ENCODE measurements at places on chromosomes 13 and 19. TPM values are rescaled to one million over a fixed set of nuclear protein-coding genes. Genes with fewer than 3 reads are reported as not detected.

The SULT2A1 gene
- polyA plus RNA-seq = not detected

The SLITRK6 gene
- polyA plus RNA-seq = 0.12 TPM

The ADM5 gene
- 1.6 TPM for polyA plus RNA-seq

The FAM216B gene
- 0.12 TPM for polyA plus RNA-seq

The SNRPA gene
- polyA plus RNA-seq = 36.7 TPM

The FGF21 gene
- polyA plus RNA-seq = not detected

The WTIP gene
- 9.2 TPM for polyA plus RNA-seq

The FLT3LG gene
- 4.2 TPM for polyA plus RNA-seq

The CGB8 gene
- polyA plus RNA-seq = not detected

The R3HDM4 gene
- 34.5 TPM for polyA plus RNA-seq

The CARM1 gene
- polyA plus RNA-seq = 26.2 TPM

The PEX11G gene
- polyA plus RNA-seq = 3.9 TPM

The FFAR3 gene
- 0.09 TPM for polyA plus RNA-seq

The KLK10 gene
- not detected for polyA plus RNA-seq

The RGL3 gene
- polyA plus RNA-seq = 5.2 TPM

The MEIS3 gene
- polyA plus RNA-seq = 6.7 TPM

The ZNF836 gene
- polyA plus RNA-seq = 6.1 TPM

The SMIM44 gene
- not detected for polyA plus RNA-seq

The KPTN gene
- polyA plus RNA-seq = 11.1 TPM

The LYPD5 gene
- 1.2 TPM for polyA plus RNA-seq

The PLIN5 gene
- 25.7 TPM for polyA plus RNA-seq

The SKA3 gene
- 0.15 TPM for polyA plus RNA-seq

The ZNF681 gene
- polyA plus RNA-seq = 0.29 TPM

The ATP4A gene
- polyA plus RNA-seq = not detected

Data from heart right ventricle (tissue), 16 donors.